RPMI7951 (cell line): ENCODE measurements at places on chromosomes 5 and 9. TPM values are rescaled to one million over a fixed set of nuclear protein-coding genes. Genes with fewer than 3 reads are reported as not detected.

DNA sequence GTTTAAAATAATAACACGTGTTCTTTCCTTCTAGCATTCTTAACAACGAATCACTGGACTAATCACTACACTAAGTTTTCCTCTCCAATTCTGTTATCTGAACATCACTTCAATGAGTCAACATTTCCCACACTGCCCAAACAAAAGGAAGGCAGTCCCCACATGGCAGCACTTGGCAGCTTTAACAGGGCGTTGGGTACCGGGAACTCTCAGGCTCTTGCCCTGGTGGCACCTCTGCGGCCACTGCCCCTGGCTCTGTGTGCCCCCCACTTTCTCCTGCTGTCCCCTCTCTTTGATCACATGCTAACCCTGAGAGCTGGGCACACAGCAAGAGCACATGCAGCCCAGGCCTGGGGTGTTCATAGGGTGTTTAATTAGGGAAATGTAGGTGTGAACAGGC lies 15.7 kb downstream of the SLC6A3 start:
- peak; percentile 4 for DNase-seq

DNA sequence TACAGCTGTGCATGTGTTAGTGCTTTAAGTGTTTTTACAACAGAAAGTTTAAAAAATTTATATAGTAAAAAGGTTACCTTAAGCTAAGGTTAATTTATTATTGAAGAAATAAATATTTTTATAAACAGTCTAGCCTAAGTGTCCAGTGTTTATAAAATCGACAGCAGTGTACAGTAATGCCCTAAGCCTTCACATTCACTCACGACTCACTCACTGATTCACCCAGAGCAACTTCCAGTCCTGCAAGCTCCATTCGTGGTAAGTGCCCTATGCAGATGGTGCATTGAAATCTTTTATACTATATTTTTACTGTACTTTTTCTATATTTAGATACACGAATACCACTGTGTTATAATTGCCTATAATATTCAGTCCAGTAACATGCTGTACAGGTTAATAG lies 159.1 kb downstream of the ROR2 start:
- no peak for DNase-seq

- no peak for DNase-seq
Observed at GRCh38 chr9:135416664-135417290, 62.8 kb upstream of the PPP1R26 start.

- no peak for DNase-seq
Observed at GRCh38 chr9:96089452-96090085, 212.4 kb downstream of the HSD17B3 start.

- DNase-seq: no peak
Observed at GRCh38 chr9:136910197-136910900, 24.0 kb downstream of the TRAF2 start.

DNA sequence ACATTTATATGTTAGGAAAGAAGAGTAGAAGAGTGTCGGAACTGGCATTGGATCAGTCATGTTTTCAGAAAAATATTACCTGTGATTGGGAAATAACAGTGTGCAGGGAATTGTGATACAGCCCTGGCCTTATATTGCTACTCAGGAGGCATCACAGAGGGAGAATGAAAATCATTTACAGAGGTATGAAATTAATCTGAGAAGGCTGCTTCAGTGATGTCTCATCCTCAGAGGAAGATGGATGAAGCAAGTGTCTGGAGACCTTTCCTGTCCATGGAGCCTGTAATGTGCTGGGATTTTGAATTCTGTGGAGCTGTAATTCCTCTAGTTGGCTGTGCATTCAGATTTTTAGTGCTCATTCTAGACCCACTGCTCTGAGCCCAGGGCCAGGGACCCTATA lies 3.8 kb downstream of the ACTBL2 start:
- DNase-seq: no peak

FBP1 gene
- total RNA-seq: not detected in 2 replicates
